Pulmonary artery endothelial cell (primary cell): ENCODE measurements at places on chromosomes 16 and 17. TPM values are rescaled to one million over a fixed set of nuclear protein-coding genes. Genes with fewer than 3 reads are reported as not detected.

GRCh38 chr17:35073991-35074627 is 10.6 kb upstream of the RFFL start:
- DNase-seq = no peak

DNA sequence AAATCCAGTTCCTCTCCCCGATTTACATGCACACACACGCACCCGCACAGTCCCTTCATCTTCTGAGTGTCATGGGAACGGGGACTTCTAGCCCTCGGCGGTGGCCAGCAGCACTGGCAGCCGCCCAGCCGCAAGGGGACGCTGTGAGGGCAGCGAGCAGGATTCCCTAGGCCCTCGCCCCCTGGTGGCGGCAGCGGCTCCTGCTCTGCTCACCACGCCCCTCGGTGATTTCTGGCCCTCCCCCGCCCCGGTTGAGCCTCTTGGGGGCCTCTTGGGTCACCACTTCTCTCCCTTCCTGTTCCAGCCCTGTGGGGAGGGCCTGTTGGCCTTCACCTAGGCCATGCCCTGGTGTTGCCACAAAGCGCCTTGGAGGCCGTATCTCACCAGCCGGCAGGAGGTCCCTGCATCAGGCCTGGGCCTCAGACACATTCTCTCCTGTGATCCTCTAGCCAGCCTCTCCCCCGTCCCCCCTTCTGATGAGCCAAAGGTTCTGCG is 75.2 kb upstream of the KSR1 start:
- DNase-seq = no peak

The KCNH6 gene
- not detected in 2 replicates for total RNA-seq

The LRRC36 gene
- total RNA-seq = 0.32 and 0.92 TPM in 2 replicates
